WTC11 (cell line): ENCODE measurements at places on chromosomes 13 and 19. TPM values are rescaled to one million over a fixed set of nuclear protein-coding genes. Genes with fewer than 3 reads are reported as not detected.

DNA sequence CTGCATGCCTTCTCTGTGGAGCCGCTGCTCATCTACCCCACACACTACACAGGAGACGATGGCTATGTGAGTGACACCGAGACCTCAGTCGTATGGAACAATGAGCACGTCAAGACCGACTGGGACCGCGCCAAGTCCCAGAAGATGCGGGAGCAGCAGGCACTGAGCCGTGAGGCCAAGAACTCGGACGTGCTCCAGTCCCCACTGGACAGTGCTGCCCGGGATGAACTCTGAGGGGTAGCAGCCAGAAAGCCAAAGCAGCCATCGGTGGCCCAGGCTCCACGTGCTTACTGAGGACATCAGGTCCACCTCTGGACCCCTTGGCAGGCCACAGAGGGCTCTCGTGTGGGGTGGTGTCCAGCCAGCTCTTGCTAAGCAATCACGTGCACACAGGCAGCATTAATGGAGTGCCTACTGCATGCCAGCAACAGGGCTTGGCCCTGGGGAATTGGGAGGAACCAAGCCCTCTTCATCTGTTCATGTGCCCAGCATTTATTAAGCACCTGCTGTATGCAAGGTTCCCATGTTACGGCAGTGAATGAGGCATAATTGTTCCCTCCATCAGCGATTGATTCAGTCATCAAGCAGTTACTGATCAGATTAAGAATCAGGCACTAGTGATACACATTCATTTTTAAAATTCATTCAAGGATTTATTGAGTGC lies 25.9 kb downstream of the COLGALT1 start:
- H3K27me3 ChIP-seq = no peaks in the 10 kb centered on the region; the same call in 1 of the 2 replicates
- H3K4me3 ChIP-seq = no peak overlapping the region
- no peak for DNase-seq
- H3K36me3 ChIP-seq = peaks cover 13% of the 10 kb centered on the region
- H3K27ac ChIP-seq = no peak overlapping the region
- H3K4me1 ChIP-seq = peaks cover 32% of the 10 kb centered on the region

- peaks cover 32% of the 10 kb centered on the region for H3K4me1 ChIP-seq
- no peak overlapping the region for H3K4me3 ChIP-seq
- no peak for DNase-seq
- H3K27ac ChIP-seq = no peak overlapping the region
Observed at GRCh38 chr13:41543664-41544300, 86.4 kb downstream of the RGCC start.

- H3K27me3 ChIP-seq = no peaks in the 10 kb centered on the region
- DNase-seq = no peak
- H3K27ac ChIP-seq = peak overlapping the region; percentile 66
- H3K4me3 ChIP-seq = no peak overlapping the region
Observed at GRCh38 chr13:47036294-47037008, 139.6 kb upstream of the HTR2A start.

- H3K27me3 ChIP-seq = no peaks in the 10 kb centered on the region
- H3K36me3 ChIP-seq = no peaks in the 10 kb centered on the region
- no peak for DNase-seq
- H3K4me3 ChIP-seq = no peak overlapping the region
Observed at GRCh38 chr13:35889560-35889959, 241.6 kb downstream of the DCLK1 start.

GRCh38 chr13:44601586-44601985 lies 25.5 kb upstream of the TSC22D1 start:
- H3K4me1 ChIP-seq = no peaks in the 10 kb centered on the region
- H3K4me3 ChIP-seq = no peak overlapping the region
- H3K36me3 ChIP-seq = no peaks in the 10 kb centered on the region
- no peaks in the 10 kb centered on the region for H3K27me3 ChIP-seq
- DNase-seq = no peak

- DNase-seq = peak; percentile 88
- peak overlapping the region; percentile 74; the same call in 1 of the 2 replicates for H3K27ac ChIP-seq
- peaks cover 8% of the 10 kb centered on the region for H3K36me3 ChIP-seq
- H3K4me1 ChIP-seq = peaks cover 9% of the 10 kb centered on the region
- H3K4me3 ChIP-seq = peak overlapping the region; percentile 72
Observed at GRCh38 chr19:1248786-1249297, 459 bp downstream of the MIDN start.

GRCh38 chr13:90171649-90172048 lies 1175.8 kb upstream of the MIR17HG start:
- no peaks in the 10 kb centered on the region for H3K27me3 ChIP-seq
- DNase-seq = no peak
- H3K27ac ChIP-seq = no peak overlapping the region
- no peak overlapping the region for H3K4me3 ChIP-seq

DNA sequence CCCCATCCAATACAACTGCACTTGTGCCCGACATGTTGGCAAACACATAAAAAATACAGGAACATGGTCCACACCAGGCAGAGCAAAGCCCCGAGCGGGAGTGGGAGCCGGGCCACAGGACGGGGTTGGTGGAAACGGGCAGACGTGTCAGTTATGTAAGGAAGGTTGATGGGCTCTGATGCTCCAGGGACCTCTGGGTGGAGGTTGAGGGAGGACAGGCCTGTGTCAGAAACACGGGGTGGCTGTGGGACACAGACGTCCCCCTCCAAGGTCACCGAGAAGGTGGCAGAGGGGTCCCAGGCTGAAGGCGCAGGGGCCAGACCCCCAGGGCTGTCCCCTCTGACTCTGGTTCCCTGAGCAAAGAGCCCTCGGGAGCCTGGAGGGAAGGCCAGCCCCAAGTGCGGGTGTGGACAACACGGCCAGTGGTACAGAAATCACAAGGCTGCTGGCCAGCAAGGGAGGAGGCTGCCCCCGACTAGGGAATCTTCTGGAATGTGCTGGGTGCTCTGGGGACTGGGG lies 31.4 kb upstream of the C13orf46 start:
- H3K27ac ChIP-seq = no peak overlapping the region
- H3K4me3 ChIP-seq = no peak overlapping the region
- peaks cover 6% of the 10 kb centered on the region for H3K36me3 ChIP-seq
- H3K4me1 ChIP-seq = no peaks in the 10 kb centered on the region

GRCh38 chr19:39223703-39224279 lies 19.7 kb upstream of the SYCN start:
- no peaks in the 10 kb centered on the region for H3K36me3 ChIP-seq
- no peak overlapping the region for H3K4me3 ChIP-seq
- no peak overlapping the region for H3K27ac ChIP-seq

GRCh38 chr19:584240-585001 lies 5.3 kb upstream of the HCN2 start:
- H3K4me1 ChIP-seq = peaks cover 4% of the 10 kb centered on the region; the same call in 1 of the 2 replicates
- H3K27me3 ChIP-seq = peaks cover 14% of the 10 kb centered on the region
- H3K27ac ChIP-seq = no peak overlapping the region; the same call in 1 of the 2 replicates
- no peak overlapping the region for H3K4me3 ChIP-seq
- DNase-seq = peak; percentile 87

- no peaks in the 10 kb centered on the region; the same call in 1 of the 2 replicates for H3K27me3 ChIP-seq
- DNase-seq = peak; percentile 41
- no peak overlapping the region for H3K4me3 ChIP-seq
Observed at GRCh38 chr19:38880076-38880881, 2.2 kb upstream of the RINL start.

DNA sequence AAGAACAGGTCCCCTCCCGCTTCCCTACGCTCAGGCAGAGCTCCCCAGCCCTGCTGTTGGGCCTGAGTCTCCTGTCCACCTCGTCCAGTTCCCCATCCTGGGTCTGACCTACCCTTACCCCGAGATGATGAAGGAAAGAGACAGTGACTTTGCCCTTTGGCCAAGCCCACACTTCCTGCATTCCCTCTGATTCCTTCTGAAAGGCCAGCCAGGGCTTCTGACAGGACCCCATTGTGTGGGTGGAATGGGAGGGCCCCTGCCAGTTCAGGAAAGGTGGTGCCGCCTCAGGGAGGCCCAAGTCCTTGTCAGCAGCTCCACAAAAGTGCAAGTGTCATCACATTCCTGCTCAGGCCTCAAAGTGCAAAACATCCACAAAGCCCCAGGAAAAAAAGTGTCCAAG lies 177.8 kb downstream of the PAN3 start:
- peaks cover 46% of the 10 kb centered on the region for H3K36me3 ChIP-seq
- no peak for DNase-seq
- no peak overlapping the region for H3K4me3 ChIP-seq
- H3K27me3 ChIP-seq = no peaks in the 10 kb centered on the region
- peak overlapping the region; percentile 51 for H3K27ac ChIP-seq

- no peak overlapping the region for H3K4me3 ChIP-seq
- no peaks in the 10 kb centered on the region for H3K4me1 ChIP-seq
- no peak overlapping the region for H3K27ac ChIP-seq
- H3K36me3 ChIP-seq = no peaks in the 10 kb centered on the region
Observed at GRCh38 chr13:60772726-60773125, 375.7 kb downstream of the TDRD3 start.

DNA sequence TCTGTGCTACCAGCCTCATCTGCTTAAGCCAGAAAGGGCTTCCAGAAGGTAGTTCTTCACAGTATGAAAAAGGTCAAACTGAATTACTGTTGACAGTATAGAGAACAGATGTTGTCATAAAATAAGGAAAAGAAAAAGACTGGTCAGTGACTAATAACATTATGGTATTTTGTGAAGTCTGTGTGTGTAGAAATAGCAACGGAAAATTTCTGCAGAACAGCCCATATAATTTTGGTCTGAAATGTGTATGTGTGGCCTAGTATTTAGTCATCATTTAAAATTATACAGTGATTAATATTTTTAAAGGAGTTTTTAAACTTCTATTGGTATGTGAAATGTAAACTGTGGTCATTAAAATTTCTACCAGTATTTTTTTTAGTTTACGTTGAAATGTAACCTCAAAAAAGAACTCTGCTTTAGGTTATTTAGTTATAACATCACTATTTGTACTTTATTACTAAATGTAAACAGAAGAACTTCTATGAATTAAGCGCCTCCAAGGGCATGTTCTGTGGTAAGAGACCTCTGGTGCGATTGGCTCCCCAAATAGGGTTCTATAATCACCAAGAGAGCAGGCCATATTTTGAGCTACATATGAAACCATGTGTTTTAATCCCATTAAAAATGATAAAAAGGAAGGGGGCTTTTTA lies 3.3 kb upstream of the GPR183 start:
- H3K4me3 ChIP-seq = no peak overlapping the region
- no peaks in the 10 kb centered on the region for H3K27me3 ChIP-seq

DNA sequence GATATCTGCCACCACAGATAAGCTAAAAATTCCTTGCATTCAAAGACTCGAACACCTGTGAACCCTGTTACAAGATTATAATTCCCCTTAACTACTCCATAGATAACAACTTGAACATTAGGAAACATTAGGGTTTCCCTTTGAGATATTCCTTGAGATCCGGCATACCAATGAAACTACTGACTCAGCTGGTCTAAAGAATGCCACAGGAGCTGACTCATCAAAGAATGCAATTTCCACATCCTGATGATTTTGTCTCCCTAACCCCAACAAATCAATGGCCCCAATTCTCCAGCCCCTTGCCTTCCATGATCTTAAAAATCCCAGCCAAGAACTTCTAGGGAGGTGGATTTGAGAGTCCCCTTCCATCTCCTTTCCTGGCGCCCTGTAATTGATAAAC lies 35.6 kb upstream of the ZNF599 start:
- no peak overlapping the region for H3K27ac ChIP-seq
- peaks cover 22% of the 10 kb centered on the region for H3K36me3 ChIP-seq

- H3K36me3 ChIP-seq = peaks cover 13% of the 10 kb centered on the region
- no peak for DNase-seq
- H3K27ac ChIP-seq = no peak overlapping the region
- H3K4me3 ChIP-seq = no peak overlapping the region
- no peaks in the 10 kb centered on the region for H3K27me3 ChIP-seq
- no peaks in the 10 kb centered on the region for H3K4me1 ChIP-seq
Observed at GRCh38 chr13:60836821-60837220, 439.8 kb downstream of the TDRD3 start.

DNA sequence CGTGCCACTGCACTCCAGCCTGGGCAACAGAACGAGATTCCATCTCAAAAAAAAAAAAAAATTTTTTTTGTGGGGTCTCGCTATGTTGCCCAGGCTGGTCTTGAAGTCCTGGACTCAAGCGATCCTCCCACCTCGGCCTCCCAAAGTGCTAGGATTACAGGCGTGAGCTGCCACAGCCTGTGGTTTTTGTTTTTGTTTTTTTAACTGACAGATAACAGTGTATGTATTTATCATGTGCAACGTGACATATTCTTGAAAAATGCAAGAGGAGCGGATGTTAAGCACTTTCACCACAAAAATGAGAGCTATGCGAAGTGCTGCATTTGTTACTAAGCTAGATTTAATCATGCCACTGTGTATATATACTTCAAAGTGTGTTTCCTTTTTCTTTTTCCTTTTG lies 49.0 kb downstream of the ARHGEF18 start:
- no peak for DNase-seq
- no peak overlapping the region for H3K4me3 ChIP-seq
- H3K4me1 ChIP-seq = peaks cover 17% of the 10 kb centered on the region
- no peak overlapping the region for H3K27ac ChIP-seq

DNA sequence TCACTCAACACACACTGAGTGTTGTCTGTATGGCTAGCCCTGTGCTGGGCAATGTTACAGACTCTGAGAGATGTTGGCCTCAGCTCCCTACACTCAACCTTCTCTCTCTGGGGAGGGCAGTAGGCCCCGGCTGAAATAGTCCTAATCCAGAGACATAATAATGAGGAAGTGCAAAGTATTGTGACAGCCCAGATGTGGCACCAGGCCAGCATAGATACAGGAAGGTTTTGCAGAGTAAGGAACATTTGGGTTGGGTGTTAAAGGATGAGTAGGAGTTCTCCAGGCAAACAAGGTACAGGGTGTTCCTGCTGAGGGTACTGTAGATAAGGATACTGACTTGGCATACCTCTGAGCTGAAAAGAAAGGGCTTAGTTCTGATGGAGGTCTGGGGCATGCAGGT lies 2.4 kb downstream of the LIN7B start:
- H3K4me3 ChIP-seq = no peak overlapping the region
- no peaks in the 10 kb centered on the region for H3K36me3 ChIP-seq
- H3K27me3 ChIP-seq = peaks cover 42% of the 10 kb centered on the region
- peaks cover 18% of the 10 kb centered on the region for H3K4me1 ChIP-seq
- H3K27ac ChIP-seq = no peak overlapping the region

- no peak overlapping the region for H3K27ac ChIP-seq
- H3K4me3 ChIP-seq = no peak overlapping the region
- no peaks in the 10 kb centered on the region for H3K27me3 ChIP-seq
- no peak for DNase-seq
- H3K36me3 ChIP-seq = peaks cover 39% of the 10 kb centered on the region
- H3K4me1 ChIP-seq = 0 out of 2 replicates have a peak, but pooled peaks cover 4% of the 10 kb centered on the region
Observed at GRCh38 chr19:38284422-38284821, 19.6 kb upstream of the C19orf33 start.

DNA sequence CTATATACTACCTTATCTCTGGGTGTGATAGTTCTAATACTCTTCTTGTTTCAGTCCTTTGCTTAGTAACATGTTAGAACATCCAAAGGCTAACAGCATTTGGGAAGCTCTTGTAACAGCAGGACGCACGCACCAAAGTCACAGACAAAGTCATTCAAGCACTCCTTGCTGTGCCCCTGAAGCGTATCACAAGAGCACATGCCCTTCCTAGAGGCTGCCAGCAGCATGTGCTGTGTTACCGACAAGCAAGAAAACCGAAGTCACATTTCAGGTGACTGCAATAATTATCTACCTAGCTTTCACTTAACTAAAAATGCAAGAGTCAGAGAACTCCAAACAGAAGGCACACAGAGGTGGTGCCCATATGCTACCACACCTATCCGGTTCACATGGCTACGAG lies 194.1 kb downstream of the KLF12 start:
- H3K27me3 ChIP-seq = no peaks in the 10 kb centered on the region
- no peak for DNase-seq
- H3K27ac ChIP-seq = no peak overlapping the region; the same call in 1 of the 2 replicates
- no peak overlapping the region for H3K4me3 ChIP-seq
- H3K4me1 ChIP-seq = peaks cover 46% of the 10 kb centered on the region

Gene MAST1
- 24.3 to 28.4 TPM (median 27.3 TPM) in 3 replicates for total RNA-seq

Gene CARD8
- 23.0 to 31.1 TPM (median 29.8 TPM) in 3 replicates for total RNA-seq

Gene GET3
- total RNA-seq = 104 to 110 TPM (median 104 TPM) in 3 replicates

Gene ZFP36
- 17.3 to 22.2 TPM (median 18.4 TPM) in 3 replicates for total RNA-seq

Gene SLC25A41
- 0.18 to 0.35 TPM (median 0.21 TPM) in 3 replicates for total RNA-seq

Gene PEAK3
- not detected in 3 replicates for total RNA-seq

Gene LILRB3
- not detected in 3 replicates for total RNA-seq

Gene CASP14
- total RNA-seq = not detected in 3 replicates

Gene KLK12
- total RNA-seq = not detected in 3 replicates
